ENCODE measurements at places on chromosomes 12 and 14. TPM values are rescaled to one million over a fixed set of nuclear protein-coding genes. Genes with fewer than 3 reads are reported as not detected.

GRCh38 chr12:3533703-3534386 lies 42.8 kb downstream of the PRMT8 start:
- DNase-seq = no peak

The MRPL42 gene
- 93.9 TPM for total RNA-seq

The PDE3A gene
- total RNA-seq = 121 TPM

The GPRC5D gene
- total RNA-seq = not detected

The FBLN5 gene
- 6.9 TPM for total RNA-seq

GRCh38 chr14:98955741-98956070 lies 316.3 kb downstream of the BCL11B start:
- DNase-seq = no peak

DNA sequence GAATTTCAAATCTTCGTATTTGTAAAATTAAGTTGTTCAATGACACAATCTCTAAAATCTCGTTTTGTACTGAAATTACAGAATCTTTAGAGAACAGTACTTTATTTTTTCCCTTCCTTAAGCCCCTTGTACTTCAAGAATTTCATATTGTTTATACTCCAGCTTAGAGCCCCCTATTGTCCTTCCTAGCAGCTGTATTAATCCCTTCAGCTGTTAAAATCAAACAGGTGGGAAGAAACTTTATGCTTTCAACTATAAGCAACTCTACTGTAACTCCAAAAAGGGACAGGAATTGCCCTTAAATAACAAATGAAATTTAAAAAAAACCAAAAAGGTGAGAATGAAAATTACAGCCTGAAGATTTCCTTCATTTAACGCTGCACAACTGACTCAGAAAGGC lies 1.7 kb downstream of the NACA start:
- no peak for DNase-seq

- no peak for DNase-seq
These were observed 64.9 kb downstream of the NDUFA12 start for GRCh38 chr12:94938583-94938982.

DNA sequence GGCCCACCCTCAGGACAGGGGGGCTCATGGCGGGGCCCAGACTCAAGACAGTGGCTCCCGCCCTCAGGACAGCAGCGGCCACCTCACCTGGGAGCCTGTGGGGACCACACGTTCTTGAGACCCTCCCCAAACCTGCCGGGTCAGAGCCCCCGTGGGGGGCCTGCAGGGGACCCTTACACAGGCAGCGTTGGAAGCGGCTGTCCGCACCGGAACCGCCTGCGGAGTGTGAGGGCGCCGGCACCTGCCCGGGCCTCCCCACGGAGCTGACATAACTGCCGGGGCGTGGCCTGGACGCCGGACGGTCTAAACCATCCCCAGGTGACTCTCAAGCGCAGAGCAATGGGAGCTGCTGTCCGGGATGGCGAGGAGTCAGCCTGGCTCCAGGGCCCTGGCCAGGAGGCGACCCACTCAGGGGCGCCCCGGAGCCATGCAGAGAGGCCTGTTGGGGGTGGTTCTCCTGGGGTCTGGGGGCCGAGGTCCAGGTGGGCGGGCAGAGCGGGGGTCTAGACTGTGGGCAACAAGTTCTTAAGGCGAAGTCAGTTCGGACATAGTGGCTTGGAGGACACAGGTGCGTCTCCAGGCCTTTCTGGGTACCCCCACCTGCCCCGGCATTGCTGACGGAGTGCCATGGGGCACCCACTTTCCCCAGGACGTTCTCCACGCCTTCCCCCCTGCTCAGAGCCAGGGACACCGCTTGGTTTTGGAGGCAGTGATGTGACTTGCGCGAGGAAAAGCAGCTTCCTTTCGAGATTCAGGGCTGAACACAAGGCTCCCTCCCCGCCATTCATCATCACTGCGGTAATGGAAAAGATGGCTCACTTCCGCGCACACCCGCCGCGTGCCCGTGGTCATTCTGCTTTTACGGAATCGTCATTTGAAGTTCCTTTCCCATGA lies 23.2 kb downstream of the GALNT9 start:
- no peak for DNase-seq

GRCh38 chr14:89085231-89085731 lies 260.8 kb downstream of the TTC8 start:
- no peak for DNase-seq

DNA sequence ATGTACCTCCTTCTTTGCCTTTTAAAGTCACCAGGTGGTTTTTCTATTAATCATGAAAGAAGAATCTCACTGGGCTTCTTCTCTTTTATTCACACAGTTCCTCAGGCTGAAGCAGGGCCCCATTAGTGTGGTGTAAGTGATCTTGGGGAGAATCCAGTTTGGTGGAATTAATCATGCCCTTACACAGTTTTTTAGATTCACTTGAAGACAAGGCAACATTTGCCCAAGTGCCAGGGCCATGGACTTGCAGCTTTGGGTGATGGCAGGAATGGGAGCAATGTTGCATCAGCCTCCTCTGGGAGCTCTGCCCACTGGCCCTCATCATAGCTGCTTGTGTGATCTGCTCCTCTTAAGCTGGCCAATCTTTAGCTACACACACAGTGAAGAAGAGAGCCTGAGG lies 33.8 kb downstream of the KCNK10 start:
- DNase-seq = no peak

DNA sequence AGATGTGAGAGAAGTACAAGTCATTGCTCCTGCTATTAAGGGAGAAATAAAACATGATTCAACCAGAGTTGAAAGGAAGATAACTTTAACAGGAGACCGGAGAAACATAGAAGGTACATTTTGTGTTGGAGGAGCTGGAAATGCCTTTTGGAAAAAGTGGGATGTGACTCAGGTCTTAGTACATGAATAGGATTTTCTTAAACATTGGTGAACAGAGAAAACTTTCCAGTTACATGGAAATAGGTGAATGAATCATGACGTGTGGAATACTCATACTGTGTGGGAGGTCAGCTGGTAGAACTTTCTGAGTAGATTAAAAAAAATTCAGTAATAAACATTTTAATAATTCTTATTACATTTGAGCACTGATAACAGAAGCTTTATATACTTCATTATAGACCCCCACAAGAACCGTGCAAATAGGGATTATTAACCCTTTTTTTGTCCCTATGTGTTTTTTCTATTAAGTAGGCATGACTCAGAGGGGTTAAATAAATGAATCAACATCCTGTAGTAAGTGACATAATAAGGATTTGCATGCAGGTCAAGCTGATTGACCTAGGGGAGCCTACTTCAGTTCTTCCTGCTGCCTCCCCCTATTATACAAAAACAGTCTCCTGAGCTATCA lies 710.5 kb downstream of the NOVA1 start:
- no peak for DNase-seq

The TPPP2 gene
- not detected for total RNA-seq

The GALNT6 gene
- 3.7 TPM for total RNA-seq

GRCh38 chr12:22812531-22812930 lies 187.6 kb downstream of the ETNK1 start:
- DNase-seq = no peak
